ENCODE measurements at places on chromosomes 4 and X.

GRCh38 chr4:186981161-186981560 is 257.5 kb upstream of the FAT1 start:
- no peak for DNase-seq

DNA sequence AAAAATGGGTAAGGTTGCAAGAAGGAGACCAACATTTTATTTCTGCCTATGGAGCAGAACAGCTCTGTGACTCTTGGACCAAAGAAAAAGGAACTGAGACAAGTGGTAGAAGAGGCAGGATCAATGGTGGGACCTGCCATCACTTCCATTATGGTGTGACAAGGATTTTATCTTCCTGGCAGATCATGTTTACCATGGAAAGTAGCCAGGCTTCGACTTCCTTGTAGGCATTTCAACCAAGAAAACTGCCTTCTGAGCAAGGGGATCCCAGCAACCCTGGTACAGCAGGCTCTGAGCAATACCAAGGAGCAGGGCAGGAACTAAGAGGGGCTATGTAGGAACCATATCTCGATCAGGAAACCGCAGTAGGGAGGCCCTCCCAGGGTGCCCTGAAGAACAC is 317.4 kb downstream of the IQCM start:
- DNase-seq: no peak

DNA sequence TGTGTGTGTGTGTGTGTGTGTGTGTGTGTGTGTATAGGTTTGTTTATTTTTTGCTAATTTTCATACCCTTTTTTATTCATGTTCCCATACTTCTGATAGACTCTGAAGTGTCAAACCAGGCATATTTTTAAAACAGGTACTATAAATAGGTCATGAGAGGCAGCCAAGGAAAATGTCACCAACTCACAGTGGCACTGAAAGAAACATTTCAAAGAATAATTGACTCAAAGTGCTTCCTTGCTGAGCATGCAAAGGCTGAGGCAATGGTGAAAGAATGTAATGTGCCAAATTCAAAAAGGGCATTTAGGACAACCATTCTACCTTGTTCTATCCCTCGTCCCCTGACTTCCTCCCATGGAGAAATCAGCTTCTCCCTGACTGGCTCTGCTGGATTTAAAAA is 95.5 kb downstream of the EIF4E start:
- DNase-seq: no peak

DNA sequence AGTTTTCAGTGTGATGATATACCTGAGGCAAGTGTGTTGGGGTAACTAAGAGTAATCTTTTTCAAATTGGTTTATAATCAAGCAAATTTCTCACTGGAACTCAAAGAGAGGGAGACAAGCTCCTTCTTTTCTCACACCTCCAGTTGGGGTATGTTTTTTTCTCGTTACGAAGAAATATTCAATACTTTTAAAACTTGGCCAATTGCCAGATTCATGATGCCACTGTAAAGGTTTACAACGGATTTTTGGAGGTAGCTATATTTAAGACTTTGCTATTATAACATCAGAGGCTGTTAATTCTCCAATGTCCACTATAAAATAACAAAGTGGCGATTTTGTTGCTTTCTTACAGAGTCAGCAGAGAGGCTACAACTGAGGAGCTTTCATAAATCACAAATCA is 49.2 kb upstream of the ATP8A1 start:
- DNase-seq: no peak

DNA sequence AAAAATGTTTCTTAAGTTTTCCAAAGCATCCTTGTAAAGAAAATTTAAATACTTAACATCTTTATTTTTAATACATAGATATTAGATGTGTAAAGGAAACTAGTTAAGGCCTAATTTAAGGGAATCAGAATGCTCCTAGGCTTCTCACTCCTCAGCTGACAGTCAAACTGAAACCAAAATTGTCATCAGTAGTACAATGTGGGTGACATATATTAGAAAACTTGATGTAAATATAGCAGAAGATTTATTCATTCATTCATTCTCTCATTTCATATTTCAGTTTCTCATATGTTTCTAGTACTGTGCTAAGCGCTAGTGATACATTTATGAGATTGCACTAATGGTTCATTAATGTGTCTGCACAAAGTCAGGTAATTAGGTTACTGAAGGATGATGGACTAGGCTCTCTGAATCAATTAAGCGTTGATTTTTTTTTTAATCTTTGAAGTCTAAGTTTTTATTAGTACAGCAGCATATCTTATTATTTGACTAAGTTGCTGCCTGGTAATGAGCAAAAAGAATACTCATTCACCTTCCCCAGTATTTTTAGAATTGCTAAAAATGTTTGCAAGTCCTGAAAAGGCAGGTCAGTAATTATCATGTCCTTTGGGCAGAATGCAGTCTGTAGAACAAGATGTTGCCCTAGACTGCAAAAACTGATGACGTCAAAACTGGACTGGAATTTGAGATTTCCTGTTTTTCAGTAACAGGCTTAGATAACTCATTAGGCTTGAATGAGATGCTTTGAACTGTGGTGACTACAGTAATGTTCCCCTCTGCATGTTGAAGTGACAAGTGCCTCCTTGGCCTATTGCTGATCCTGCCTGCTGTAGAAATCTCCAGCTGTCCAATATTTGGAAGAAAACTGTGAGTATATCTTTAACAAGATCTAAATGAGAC is 128.7 kb downstream of the ARHGAP24 start:
- no peak for DNase-seq

- DNase-seq: no peak
These were observed 13.8 kb downstream of the MAD2L1 start for GRCh38 chr4:120052856-120053255.

GRCh38 chr4:26510334-26510964 is 20.2 kb upstream of the CCKAR start:
- DNase-seq: no peak

GRCh38 chrX:11438767-11439166 is 145.6 kb downstream of the AMELX start:
- DNase-seq: no peak

- DNase-seq: no peak
These were observed 125.4 kb upstream of the DMD start for GRCh38 chrX:33336783-33337182.

GRCh38 chrX:7205037-7205577 is 57.2 kb upstream of the PUDP start:
- no peak for DNase-seq

- no peak for DNase-seq
These were observed 26.8 kb downstream of the ADH7 start for GRCh38 chr4:99408346-99408745.

GRCh38 chr4:174593701-174594100 is 71.4 kb upstream of the HPGD start:
- DNase-seq: no peak

Measured in GM12891 (cell line).